CD4-positive, CD25-positive, alpha-beta regulatory T cell (primary cell): ENCODE measurements at places on chromosomes 12 and 14. TPM values are rescaled to one million over a fixed set of nuclear protein-coding genes. Genes with fewer than 3 reads are reported as not detected.

MSI1 gene
- not detected for polyA plus RNA-seq

PLD4 gene
- not detected for polyA plus RNA-seq

DHH gene
- not detected for polyA plus RNA-seq

PAH gene
- polyA plus RNA-seq = not detected
